ENCODE measurements at places on chromosomes 5 and 9.

- no peak for DNase-seq
Measured at GRCh38 chr9:99592834-99593574, 228.7 kb upstream of the NR4A3 start.

- no peak for DNase-seq
Measured at GRCh38 chr5:178730940-178731265, 444 bp upstream of the ZNF354A start.

GRCh38 chr5:149162401-149163084, 21.2 kb downstream of the ABLIM3 start:
- peak; percentile 71 for DNase-seq

DNA sequence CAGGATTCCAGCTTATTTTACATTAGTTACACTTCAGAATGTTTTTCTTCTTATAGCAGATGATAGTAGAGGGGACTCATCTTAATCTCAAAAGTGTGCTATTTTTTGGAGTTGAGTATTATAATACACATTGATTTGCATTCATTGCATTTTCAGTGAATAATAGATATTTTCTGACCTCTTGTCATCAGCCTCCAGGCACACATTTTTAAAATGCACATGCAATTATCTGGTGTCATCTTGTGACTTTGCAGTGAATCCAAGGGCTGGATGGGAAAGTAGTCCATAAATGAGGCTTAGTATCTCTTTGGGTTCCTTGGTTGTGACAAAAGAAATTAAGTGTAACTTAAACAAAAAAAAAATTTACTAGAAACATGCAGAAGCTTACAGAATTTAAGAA, 28.1 kb upstream of the POU4F3 start:
- no peak for DNase-seq

DNA sequence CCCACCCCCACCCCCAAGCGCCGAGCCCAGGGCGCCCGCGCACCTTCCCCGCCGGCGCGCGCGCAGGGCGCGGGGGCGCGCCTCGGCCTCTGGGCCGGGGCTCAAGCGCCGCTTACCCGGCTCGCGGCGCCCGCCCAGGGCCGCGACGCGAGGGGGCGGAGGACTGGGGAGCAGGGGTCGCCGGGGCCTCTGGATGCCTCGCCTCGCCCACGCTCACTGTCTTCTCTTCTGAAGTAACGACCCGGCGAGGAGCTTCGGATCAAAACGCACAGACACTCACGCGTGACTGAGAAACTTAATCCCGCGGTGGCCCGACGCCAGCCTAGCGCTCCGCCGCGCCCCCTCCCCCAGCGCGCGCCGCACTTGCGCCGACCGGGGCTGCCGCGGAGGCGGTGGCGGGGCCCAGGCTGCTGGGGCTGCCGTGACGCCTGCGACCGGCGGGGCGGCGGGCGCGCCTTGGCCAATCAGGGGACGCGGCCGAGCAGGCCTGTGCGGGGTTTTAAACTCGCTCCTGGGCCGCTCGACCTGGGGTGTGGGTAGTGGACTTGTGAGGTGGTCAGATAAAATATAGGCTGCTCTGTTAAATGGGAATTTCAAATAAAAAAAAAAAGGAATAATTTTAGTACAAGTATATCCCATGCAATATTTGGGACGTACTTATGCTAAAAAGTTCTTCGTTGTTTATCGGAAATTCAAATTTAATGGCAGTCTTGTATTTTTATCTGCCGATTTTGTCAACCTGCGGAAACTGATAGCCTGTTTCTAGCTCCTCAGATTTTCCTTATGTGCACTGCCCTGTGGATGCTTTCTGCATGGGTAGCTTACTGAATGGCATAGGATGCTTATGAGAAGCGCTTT, at the start of gene MPDZ:
Gene MPDZ, minus strand, starts transcription at position 409 of the 858 bp plus-strand sequence. CDS start 29,377 bp downstream, outside the sequence.
- DNase-seq = peak; percentile 63

- DNase-seq = no peak
Measured at GRCh38 chr5:178515776-178516503, 74.3 kb downstream of the COL23A1 start.

DNA sequence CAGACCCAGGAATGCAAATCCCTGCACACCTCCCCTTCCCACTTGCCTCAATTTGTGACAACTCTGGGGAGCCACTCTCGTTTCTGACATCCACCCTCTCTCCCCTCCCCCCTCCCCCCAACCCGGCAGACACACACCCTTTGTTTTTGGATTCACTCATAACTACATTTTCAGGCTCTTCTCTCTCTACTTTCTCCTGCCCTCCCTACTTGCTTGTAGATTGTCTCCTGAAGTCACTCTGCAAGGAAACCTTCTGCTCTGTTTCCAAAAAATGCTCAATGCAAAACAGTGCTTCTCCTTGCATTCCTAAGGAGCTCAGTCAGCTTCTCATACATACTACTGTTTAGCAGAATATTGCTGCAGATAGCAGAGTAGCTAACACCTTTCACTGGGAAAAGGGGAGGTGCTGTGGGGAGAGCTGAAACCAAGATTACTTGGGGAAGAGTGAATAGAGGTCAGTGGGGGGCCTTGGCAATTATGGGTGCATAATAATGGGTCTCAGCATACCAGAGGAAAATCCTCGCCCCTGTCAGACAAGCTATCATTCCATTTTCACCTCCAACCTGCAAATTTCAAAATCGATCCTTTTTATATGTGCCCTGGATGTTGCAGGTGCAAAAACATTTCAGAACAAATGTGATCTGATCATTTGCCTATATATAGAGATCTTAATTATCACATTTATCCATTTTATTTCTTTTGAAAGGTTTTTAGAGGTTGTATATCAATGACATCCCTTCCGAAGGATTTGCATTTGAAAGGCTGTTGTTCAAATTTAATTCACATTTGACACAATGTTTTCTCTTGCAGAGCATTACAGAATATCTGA, 1860.7 kb upstream of the WWC1 start:
- DNase-seq = no peak

GRCh38 chr5:169934990-169935389, 45.3 kb downstream of the INSYN2B start:
- DNase-seq = no peak

DNA sequence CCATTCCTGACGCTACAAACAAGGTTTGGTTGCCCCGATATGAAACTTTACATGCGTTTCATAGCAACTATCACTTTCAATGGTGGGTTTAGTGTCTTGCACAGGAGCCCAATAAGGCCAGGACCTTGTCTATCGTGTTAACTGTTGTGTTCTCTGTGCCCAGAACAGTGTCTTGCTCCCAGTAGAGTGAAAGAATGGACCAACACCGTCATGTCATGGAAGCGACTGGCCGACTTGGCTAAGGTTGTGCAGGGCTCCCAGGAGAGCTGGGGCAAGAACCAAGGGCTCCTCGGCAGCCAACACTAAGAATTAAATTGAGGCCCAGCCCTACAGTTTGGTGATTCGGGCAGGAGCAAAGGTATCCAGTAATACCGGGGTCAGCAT, 498 bp upstream of the ARHGEF37 start:
- DNase-seq = no peak

- no peak for DNase-seq
Measured at GRCh38 chr5:130077007-130077406, 172.7 kb downstream of the CHSY3 start.

- DNase-seq = peak; percentile 83
Measured at GRCh38 chr9:7185612-7186011, 427.8 kb downstream of the KDM4C start.

- no peak for DNase-seq
Measured at GRCh38 chr5:150310246-150310645, 7.5 kb upstream of the ARSI start.

- DNase-seq = peak; percentile 98
Measured at GRCh38 chr9:81389569-81389993, 299.8 kb downstream of the TLE1 start.

GRCh38 chr5:122997294-122997693, 39.2 kb downstream of the PPIC start:
- DNase-seq = no peak

GRCh38 chr9:120890320-120891244, 13.6 kb upstream of the PHF19 start:
- no peak for DNase-seq

GRCh38 chr5:102802708-102803458, 47.8 kb downstream of the PAM start:
- DNase-seq = no peak

GRCh38 chr5:85357309-85357708, 972.6 kb upstream of the EDIL3 start:
- no peak for DNase-seq

DNA sequence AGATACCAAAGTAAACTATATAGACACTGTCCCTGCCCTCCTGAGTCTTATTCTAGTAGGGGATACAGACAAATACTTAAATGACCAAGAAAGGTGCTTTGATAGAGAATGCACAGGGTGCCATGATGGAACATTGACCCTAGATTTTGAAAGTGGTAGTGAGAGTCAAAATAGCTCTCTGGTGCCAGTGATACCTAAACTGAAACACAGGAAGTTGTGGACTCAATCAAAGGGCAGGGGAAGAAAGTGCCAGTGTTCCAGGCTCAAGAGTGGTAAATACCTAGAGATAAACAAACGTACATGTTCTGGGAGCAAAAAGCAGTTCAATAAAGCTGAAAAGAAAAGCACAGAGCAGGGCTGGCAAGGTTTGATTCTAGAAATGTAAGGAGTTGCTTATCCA, 267.6 kb downstream of the ISL1 start:
- no peak for DNase-seq

DNA sequence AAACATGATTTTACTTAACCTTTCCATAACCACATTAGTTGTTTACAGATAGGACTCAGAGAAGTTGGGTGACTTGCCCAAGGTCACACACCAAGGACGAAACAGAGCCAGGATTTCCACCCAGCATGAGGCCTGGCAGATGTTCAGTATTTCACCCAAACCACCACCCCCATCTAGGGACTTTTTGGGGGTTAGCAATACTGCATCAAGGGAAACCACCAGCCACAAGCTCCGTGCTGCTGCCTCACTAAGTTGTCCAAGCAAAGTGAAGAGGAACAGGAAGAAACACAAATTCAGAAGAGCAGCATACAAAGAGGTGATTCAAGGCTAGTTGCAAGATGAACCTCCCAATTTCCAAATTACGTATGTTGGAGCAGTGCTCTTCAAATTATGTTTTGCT, 219.6 kb upstream of the RORB start:
- no peak for DNase-seq

- peak; percentile 0 for DNase-seq
Measured at GRCh38 chr9:103444176-103444575, 449.0 kb downstream of the CYLC2 start.
